ENCODE measurements at places on chromosomes 12 and 14. TPM values are rescaled to one million over a fixed set of nuclear protein-coding genes. Genes with fewer than 3 reads are reported as not detected.

- DNase-seq: no peak
These were observed 16.1 kb downstream of the FSCB start for GRCh38 chr14:44490966-44491365.

DNA sequence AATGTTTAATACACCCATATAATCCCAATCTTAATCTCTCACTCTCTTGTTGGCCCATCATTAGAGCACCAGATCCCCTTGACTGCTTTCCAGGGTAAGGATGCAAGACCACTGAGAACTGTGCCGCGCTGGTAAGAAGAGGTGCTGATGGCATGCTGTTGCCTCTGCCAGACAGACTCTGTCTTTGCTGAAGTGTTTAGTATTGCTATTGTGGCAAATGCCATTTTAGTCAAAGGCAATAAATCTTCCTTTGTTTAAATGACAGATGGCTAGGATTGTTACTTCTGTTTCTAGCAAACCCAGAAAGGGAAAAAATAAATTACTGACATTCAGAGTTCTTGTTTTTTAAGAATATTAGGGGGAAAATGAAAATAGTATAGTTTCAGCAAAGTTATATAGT lies 152.3 kb downstream of the MON2 start:
- DNase-seq: no peak

DNA sequence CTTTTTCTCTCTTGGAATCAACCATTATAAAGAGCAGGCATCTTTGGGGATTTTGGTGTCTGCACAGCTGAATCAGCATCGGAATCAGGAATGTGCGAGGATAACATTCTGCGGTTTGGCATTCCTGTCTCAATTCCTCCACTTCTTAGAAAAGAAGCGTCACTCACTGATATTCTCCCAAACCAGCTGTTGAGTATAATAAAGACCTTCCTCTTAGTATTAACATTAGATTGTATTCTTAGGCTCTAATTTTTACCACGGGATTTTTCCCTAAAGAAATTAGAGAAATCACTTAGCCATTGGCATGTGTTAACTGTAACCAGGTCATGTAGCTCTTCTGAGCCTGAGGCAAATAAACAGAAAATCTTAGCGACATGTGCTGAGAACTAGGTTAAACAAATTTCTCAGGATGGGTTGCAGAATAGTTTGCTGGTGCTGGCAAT lies 128.7 kb downstream of the TMX1 start:
- no peak for DNase-seq

DNA sequence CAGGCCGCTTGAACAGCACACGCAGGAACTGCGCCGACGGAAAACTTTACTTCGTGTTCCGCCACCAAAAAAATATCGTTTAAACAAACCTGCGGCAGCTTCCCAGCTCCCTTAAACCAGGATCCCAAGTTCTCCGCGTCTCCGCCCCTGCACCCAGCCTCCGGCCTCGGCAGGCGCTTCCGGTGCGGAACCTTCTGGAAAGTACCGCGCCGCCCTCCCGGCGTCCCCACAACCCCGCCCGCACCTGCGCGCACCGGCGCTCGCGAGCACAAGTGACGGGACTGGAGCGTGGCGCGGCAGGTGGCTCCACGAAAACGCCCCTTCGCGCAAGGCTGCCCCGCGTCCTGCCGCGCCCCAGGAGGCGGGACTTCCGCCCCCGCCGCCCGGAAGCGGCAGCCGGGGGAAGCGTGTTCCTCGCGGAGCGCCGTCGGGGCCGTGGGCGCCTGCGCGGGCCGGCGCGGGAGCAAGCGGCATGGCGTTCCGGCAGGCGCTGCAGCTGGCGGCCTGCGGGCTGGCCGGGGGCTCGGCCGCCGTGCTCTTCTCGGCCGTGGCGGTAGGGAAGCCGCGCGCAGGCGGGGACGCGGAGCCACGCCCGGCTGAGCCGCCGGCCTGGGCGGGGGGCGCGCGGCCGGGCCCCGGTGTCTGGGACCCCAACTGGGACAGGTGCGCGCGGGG lies at the start of gene PGAM5:
TSS of gene PGAM5 (plus strand) at position 438 of the 675 bp plus-strand sequence. CDS start at position 473, 35 bp downstream.
- peak; percentile 82 for DNase-seq

DNA sequence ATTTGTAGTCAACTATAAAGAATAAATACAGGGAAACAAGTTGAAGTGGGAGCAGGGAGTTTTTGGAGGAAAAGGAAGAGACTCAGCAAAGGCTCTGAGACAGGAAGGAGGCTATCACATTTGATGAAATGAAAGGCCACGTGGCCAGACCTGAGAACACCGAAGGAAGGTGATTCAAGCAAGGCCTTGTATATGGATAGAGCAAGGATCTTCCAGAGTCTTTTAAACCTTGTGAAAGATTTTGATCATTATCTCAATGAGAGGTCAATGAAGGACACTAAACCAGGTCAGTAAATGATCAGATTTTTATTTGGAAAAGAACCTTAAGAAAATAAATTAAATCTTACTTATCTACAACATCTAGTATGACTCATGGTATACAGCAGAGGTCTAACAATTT lies 523.5 kb downstream of the SLC16A7 start:
- DNase-seq: no peak

DNA sequence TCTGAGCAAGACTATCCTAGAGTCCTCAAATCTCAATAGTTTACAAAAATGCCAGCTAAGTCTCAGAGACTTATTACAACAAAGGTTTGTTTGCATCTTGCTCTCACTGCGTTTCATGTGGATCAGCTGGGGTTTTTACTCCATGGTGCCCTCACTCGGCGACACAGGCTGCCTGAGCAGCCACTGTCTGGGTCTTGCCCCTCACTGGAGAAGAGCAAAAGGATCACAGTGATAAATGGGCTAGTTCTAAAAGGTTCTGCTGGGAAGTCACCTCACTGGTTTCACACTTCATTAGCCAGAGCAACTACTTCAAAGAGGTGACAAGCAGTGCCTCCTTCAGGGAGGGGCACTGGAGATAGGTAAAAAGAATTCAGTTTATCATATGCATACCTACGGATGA lies 392.0 kb downstream of the RPL10L start:
- no peak for DNase-seq

- no peak for DNase-seq
These were observed 1.6 kb downstream of the GSKIP start for GRCh38 chr14:96364962-96365361.

- DNase-seq: no peak
These were observed 728.5 kb downstream of the FSCB start for GRCh38 chr14:43778570-43778936.

DNA sequence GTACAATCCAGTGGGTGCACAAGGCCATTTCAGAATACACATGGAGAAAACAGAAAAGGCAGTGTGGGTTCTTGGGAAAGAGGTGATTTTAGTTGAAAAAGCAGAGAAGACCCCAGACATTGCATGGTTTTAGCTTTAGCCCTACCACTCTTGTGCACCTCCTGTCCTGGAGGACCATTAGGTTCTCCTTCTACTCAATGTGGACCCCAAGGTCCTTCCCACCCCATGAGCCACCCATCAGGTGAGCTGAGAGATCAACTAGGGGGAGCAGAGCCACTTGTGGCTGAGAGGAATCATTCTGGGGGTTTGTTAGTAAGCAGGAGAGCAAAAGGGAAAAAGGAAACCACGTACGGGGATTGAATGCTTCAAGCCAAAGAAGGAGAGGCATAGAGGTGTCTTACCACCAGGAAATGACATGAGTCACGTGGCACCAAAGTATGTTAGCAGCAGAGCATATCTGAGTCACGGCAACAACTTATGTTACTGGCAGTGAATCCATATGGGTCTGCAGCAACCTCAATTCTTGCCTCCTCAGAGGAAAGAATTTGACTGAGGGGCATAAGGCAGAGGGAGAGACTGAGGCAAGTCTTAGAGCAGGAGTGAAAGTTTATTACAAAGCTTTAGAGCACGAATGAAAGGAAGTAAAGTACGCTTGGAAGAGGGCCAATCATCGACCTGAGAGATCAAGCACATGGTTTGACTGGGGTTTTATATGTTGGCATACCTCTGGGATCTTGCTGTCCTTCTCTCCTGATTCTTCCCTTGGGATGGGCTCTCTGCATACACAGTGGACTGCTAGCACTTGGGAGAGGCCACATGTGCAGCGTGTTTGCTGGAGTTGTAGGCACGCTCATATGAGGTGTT lies 73.9 kb downstream of the HSD17B6 start:
- no peak for DNase-seq

DNA sequence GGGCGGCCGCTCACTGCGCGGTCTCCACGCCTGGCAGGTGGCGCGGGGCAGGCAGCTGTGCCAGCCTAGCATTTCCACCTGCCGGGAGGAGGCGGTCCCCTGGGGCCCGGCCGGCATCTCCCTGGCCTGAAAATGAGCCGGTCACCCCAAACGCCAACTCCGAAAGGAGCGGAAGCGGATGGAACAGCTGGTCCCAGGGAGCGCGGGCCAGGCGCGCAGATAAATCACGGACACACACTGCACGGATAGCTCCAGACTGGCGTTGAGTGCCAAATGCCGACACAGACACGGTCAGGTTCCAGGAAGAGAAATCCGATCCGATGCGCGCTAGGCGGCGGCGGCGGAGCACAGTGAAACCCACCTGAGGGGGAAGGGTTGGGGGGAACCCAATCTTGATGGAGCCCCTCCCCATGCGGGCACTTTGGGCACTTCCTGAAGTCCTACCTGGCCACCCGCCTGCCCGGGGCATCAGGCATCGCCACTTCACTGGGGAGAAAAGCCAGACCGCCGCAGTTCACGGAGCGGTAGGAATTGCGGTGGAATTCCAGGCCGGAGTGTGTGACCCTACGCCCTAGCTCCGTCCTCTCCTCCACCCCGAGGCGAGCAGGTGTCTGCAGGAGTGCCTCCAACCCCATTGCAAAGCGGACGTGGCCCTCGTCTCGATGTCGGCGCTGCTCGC lies 624 bp upstream of the PLEKHD1 start:
- no peak for DNase-seq

GRCh38 chr14:24171422-24172260 lies at the start of gene REC8:
Gene REC8, plus strand, starts transcription at chr14:24172080. Its CDS starts 473 bp downstream, at chr14:24172553.
- peak; percentile 89 for DNase-seq

- no peak for DNase-seq
These were observed 30.0 kb downstream of the SH2B3 start for GRCh38 chr12:111435661-111436201.

DNA sequence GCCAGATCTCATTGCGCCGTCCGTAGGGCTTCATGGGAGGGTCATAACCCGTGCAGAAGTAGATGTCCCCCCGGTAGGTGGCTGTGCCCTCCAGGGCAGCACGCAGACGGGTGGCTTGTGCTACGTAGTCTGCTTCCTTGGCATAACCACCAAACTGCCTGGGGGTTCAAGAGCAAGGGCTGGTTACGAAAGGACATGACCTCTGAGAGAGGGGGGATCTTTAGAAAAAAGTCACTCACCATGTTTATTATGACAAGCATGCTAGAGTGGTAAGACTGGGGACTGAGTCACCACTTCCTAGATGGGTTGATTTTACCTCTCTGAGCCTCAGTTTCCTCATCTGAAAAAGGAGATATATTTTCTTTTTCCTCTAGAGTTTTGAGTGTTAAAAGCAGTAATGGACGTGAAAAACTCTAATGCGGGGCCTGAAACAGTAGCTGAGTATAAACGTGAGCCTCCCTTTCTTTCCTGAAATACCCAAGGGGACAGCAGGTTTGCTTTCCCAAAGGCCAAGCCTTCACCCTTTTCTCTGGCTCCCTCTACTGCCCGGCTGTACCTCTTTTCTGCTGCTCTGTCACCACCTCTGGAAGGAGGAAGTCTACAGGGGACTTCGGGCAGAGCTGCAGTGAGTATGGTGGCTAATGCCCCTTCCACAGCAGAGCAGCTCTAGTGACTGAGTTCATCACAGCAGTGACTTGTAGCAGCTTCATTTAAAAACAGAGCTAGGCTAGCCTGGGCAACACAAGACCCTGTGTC lies 23.5 kb upstream of the GPRC5D start:
- DNase-seq: no peak

GRCh38 chr12:21615431-21615830 lies 10.8 kb upstream of the GYS2 start:
- DNase-seq: no peak

GRCh38 chr12:23204933-23205778 lies 580.2 kb downstream of the ETNK1 start:
- DNase-seq: no peak

GRCh38 chr12:5988088-5988487 lies 43.0 kb upstream of the ANO2 start:
- DNase-seq: no peak

DNA sequence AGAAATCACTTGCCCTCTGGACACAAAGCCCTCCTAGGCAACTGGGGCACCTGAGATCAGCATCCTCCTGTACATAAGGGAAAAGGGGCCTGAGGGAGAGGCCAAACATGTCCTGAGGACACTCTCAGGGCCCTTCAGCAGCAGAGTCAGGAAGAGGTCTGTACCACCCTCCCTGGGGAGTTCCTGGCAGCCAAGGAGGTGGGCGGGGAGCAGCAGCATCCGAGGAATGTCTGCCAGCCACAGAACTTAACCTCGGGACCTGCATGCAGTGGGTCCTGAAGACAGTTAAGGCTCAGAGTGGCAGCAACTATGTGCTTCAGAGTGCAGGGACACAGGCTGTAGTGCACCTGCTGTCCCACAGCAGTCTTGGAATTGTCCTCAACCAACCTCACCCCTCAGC lies 62.1 kb downstream of the SPTB start:
- no peak for DNase-seq

GRCh38 chr12:131737150-131737827 lies 26.4 kb downstream of the SFSWAP start:
- DNase-seq: no peak

DNA sequence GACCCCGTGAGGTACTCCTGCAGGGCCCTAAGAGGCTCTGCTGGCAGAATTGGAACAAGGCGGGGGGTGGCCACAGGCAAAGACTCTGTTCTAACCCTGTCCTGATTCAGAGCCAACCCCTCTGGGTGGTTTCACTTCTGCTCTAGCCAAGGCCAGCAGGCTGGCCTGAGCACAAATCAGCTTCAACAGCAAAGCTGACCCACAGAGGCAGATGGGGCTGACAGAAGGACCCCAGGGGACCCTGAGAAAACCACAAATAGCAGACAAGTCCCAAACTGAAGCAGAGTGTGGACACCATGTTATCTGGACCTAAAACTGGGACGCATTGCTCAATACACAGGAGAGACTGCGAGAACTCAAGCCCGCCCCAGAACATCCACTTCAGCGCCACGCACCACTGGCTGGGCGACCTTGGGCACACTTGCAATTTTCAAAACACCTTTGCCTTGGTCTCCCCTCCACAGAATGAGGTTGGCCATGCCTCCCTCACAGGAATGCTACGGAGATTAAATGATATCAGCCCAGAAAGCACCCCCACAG lies 76.4 kb upstream of the DICER1 start:
- DNase-seq: peak; percentile 70

DNA sequence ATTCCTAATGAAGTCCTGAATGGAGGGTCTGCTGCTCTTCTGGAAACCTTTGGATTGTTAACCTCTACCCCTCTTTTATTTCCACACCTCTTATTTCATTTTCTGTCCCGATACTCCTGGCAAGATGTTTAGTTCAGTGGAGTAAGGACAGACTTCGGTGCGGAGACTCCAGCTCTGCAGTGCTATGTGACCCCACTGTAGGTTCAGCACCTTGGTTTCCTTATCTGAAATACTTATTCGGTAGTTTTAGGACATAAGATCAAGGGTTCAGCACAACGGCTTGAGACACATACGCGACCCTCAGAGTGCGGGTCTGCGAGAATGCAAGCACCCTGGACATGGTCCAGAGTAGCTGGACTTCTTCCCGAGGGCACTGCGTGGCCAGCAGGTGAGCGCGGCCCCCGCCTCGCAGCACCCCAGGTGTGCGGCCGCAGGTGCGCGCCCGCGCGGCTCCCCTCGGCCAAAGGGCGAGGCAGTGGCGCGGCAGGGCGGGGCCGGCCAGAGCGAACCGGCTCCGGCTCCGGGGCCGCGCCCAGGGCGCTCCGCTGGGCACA lies 465 bp upstream of the FGD4 start:
- DNase-seq: no peak

GRCh38 chr12:15581006-15581405 lies 208.2 kb downstream of the EPS8 start:
- DNase-seq: no peak

SOAT2 gene
- 1.2 TPM for total RNA-seq

PRDM4 gene
- total RNA-seq: 34.7 TPM

USP44 gene
- total RNA-seq: 8.0 TPM

PRR4 gene
- total RNA-seq: 9.2 TPM

PDE6H gene
- not detected for total RNA-seq

Measured in sciatic nerve (tissue), 2 donors.